Karpas-422 (cell line): ENCODE measurements at places on chromosomes 1 and 21. TPM values are rescaled to one million over a fixed set of nuclear protein-coding genes. Genes with fewer than 3 reads are reported as not detected.

Gene ZSWIM5
- total RNA-seq = 0.04 TPM in 2 replicates

Gene DEDD
- total RNA-seq = 24.2 and 25.6 TPM in 2 replicates

Gene DRAXIN
- not detected in 2 replicates for total RNA-seq

Gene NOS1AP
- not detected in 2 replicates for total RNA-seq

Gene MAP3K7CL
- total RNA-seq = 34.8 and 38.3 TPM in 2 replicates

Gene ZFP69
- total RNA-seq = 13.5 and 14.5 TPM in 2 replicates

Gene CAP1
- 217 and 229 TPM in 2 replicates for total RNA-seq

Gene FGR
- total RNA-seq = 3.0 and 5.6 TPM in 2 replicates

Gene JAM2
- total RNA-seq = 0.26 and 0.83 TPM in 2 replicates

Gene FNBP1L
- 0.04 and 0.41 TPM in 2 replicates for total RNA-seq

Gene GPR37L1
- total RNA-seq = not detected in 2 replicates

Gene OVAAL
- total RNA-seq = 3.6 and 4.2 TPM in 2 replicates

Gene CYP4Z1
- not detected in 2 replicates for total RNA-seq

Gene GJC2
- total RNA-seq = 0.69 TPM in 1 of 2 replicates, not detected in the other

Gene PAX7
- total RNA-seq = 0.07 TPM in 1 of 2 replicates, not detected in the other
